Smooth muscle cell of the brain vasculature (primary cell): ENCODE measurements at places on chromosomes 3 and 15.

GRCh38 chr3:100879195-100879810 is 113.9 kb downstream of the ABI3BP start:
- no peak for DNase-seq

GRCh38 chr3:76097589-76097969 is 312.2 kb upstream of the ZNF717 start:
- DNase-seq = no peak

DNA sequence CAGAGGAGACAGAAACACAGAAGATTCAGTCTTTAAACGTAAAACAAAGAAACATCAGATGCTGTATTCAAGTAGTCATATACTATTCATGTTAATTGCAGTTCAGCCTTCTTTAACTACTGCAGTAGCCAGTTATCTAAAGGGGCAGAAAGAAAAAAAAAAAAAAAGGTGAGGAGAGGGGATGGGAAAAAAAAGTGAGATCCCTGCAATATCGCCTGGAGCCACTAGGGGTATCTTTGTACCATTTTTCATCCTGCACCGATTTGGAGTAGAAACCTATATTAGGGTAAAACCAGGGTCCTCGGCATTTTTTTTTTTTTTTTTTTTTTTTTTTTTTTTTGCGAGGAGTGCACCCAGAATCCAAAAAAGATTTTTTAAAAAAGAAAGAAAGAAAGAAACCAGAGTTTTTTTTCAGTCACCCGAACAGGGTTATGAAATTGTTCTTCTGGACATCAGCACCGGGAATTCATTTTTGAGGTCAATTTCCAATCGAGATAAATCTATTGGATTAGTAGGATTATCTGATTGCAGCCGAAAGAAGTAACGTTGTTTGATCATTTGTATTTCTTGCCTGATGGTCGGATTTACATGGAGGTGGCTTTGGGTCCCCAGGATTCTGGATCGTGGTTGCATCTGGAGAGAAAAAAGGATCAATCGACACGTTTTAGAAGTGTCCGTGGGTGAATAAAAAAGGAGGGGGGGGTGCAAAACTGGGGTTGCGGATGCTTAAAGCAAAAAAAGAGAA is 186.7 kb downstream of the NLGN1 start:
- no peak for DNase-seq

DNA sequence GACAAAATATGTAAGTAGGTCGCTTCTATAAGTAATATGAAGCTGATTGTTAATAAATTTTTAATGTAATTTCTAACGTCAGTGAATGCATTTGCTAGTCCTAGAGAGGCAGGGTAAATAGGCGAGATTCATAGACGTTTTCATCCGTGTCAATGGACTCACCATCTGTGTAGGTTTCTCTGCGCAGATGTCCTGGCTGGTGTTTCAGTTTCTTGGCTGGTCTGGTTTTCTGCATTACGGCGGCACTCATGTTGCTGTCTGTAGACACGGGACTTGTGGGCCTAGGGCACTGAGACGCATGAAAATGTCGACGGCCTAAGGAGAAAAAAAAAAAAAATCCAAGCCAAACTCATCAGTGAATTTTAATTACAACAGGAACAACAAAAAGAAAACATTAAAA is 1153.3 kb downstream of the ROBO1 start:
- no peak for DNase-seq

DNA sequence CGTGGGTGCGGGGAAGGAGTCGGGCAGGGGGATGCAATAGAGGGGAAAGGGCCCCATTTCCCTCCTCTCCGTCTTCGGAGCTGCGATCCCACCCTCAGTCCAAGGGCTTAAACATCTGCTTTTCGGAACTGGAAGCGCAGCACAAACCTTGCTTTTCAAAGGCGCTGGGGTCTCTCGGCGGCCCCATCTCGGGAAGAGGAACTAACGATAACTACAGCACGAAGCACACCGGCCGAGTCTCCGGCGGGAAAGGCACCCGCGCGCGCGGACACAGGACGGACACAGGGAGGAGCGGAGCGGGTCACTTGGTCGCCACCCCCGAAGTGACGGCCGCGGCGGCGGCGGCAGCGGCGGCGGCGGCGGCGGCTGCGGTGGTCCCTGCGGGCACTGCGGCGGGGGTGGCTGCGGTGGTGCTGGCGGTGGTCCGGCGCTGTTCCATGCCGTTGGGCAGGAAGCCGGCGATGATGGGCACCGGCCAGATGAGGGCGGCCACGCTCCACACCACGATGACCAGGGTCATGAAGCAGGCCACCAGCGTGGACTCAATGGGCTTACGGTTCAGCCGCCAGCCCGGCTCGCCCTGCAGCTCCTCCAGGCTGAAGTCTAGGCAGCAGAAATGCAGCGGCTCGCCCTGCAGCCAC is 1.1 kb downstream of the TMEM158 start:
- no peak for DNase-seq
